ENCODE measurements at places on chromosomes 16 and 17. TPM values are rescaled to one million over a fixed set of nuclear protein-coding genes. Genes with fewer than 3 reads are reported as not detected.

The ACSM2A gene
- not detected for total RNA-seq

The NKD1 gene
- total RNA-seq, result under 0.01 TPM

The KRTAP2-3 gene
- total RNA-seq, result not detected

The KLHL10 gene
- total RNA-seq, result not detected

The KCNJ18 gene
- total RNA-seq, result not detected
